Cerebellar nuclear complex (tissue), 1 donor: ENCODE measurements at places on chromosomes 1 and 21.

DNA sequence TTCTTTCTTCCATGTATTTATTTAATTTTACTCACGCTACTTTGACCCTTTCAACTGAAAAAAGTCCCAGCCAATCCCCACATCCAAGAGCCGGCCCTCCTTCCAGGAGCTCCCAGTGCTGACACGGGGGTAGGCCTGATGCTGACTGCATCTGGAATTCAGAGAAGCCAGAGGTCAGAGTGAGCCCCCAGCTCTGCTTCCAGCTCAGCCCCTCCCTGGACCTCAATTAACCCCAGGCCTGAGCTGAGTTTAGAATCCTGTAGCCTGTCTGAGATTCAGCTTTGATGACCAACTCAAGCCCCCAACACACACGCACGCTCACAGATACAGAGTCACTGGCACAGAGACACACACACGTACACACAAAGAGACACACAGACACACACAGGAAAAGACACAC, 247.9 kb downstream of the NPHP4 start:
- DNase-seq = no peak

GRCh38 chr1:236168716-236169429, 26.5 kb downstream of the GPR137B start:
- DNase-seq = no peak

- DNase-seq = no peak
These were observed 159.5 kb upstream of the RNPC3 start for GRCh38 chr1:103365860-103366569.

DNA sequence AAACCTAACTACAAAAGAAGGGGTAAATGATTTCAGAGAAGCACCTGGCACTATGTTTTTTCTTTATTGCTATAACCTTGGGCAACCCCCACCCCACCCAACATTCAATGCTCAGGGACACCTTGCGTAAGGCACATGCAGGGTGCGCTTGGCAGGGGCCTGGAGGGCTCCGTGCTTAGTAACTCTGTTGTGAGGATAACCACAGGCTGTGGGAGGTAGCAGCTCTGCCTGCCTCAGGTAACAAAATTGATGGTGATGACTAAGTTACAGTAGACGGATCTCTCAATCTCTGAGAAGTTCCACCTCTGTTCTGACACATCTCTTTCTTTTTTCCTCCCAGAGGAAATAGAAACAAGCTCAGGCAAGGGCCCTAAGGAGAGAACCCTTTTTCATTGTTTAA, 8.7 kb upstream of the CCN1 start:
- no peak for DNase-seq

GRCh38 chr1:47692196-47692595, 254.4 kb downstream of the FOXD2 start:
- no peak for DNase-seq

GRCh38 chr1:239550178-239550577, 163.8 kb downstream of the CHRM3 start:
- no peak for DNase-seq

DNA sequence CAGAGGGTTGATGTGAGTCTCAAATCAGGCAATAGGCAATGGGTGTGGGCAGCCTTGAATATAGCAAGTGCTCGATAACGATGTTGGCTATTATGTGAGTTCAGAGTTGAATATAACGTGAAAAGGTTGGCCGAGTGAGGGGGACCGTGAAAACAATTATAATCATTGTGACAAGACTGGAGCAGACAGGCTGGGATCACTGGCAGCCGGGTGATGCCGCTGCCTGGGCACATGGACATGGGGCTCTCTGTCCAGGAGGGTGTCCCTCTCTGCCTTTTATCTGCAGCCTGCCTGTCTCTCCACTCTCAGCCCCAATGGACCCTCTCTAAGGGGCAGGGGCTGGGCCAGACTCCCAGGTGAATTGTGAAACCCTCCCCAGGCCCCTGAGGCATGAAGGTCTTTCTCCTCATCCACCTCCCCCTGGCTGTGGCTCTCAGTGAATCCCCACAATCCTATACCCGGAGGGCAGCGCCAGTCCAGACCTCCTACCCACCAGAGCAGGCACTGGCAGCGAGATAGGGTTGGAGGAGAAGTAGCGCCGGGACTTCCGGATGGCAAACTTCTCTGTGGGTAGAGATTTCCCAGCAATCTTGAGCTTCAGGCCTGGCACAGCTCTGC, 36.4 kb downstream of the TTC39A start:
- DNase-seq = no peak

DNA sequence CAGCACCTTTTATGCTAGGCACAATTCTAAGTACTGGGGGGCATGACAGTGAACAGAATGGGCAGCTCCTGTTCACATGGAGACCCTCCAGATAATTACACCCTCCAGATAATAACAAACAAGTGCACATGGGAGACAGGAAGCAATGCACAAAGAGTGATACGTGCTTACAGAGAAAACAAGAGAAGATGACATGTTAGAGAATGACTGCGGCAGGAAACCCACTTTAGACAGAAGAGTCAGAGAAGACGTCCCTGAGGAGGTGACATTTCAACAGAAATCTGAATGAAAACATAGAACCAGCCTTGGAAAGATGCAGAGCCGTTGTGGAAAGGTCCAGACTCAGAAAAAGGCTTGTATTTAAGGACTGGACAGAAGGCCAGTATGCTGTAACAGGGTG, 54.7 kb upstream of the ARTN start:
- DNase-seq = no peak

- DNase-seq = no peak
These were observed 24.2 kb upstream of the CXADR start for GRCh38 chr21:17488620-17489019.

DNA sequence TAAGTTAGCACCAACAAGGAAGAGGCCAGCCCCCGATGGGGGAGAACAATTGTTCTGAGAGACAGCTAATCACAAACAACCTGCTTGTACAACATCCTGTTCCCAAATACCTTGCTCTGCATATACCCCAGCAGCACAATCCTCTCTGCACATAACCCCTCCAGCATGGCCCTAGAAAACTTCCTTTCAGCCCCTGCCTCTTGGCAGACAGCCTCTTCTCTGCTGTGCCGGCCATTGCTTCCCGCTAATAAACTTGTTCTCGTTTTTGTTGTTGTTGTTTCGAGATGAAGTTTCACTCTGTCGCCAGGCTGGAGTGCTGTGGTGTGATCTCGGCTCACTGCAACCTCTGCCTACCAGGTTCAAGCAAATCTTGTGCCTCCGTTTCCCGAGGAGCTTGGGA, 392.7 kb downstream of the SMYD3 start:
- no peak for DNase-seq

DNA sequence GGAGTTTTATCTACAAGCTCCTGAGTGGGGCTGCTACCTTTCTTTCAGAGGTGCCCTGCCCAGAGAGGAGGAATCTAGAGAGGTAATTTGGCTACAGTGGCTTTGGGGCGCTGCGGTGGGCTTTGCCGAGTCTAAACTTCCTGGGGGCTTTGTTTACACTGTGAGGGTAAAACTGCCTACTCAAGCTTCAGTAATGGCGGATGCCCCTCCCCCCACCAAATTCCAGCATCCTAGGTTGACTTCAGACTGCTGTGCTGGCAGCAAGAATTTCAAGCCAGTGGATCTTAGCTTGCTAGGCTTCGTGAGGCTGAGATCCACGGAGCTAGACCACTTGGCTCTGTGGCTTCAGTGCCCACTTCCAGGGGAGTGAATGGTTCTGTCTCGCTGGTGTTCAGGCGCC, 43.9 kb downstream of the SWT1 start:
- no peak for DNase-seq

DNA sequence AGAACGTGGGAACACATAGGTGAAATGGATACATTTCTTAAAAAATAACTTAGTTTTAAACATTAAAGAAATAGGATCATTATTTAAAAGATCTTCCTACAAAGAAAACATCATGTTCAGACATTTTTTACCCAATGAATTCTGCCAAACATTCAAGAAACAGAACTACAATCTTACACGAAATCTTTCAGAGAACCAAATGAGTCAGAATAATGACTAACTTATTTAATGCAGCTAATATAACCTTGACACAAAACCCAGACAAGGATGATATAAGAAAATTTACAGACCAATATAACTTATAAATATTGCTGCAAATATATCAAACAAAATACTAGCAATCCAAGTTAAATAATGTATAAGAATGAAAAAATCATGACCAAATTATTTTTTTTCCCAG, 220.1 kb upstream of the KCNK2 start:
- DNase-seq = no peak

DNA sequence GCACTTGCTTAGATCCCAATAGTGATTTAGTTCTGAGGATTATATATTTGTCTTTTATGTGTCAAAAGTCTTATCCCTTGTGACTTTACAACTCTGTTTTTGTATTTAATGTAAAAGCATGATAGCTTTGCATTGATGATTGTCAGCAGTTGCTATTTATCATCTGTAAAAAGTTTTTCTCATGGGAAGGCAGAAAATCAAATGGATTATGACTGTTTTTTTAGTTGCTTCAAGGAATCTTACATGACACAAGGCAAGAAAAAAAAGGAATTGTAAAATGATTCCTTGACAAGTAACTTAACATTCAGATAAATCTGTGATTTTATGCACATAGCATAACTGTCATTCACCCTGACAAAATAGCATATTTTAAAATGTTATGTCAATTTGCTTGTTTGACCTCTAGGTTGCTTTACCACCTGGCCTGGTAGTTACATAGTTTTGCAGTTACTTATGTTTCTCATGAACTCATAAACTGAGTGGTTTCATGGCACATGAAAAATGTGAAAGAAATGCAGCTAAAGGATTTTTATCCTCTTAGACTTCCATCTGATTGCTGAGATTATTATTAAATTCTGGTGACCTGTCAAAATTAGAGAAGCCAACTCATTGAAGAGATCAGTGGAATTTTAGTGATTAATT, 622.6 kb downstream of the ADGRL2 start:
- no peak for DNase-seq

DNA sequence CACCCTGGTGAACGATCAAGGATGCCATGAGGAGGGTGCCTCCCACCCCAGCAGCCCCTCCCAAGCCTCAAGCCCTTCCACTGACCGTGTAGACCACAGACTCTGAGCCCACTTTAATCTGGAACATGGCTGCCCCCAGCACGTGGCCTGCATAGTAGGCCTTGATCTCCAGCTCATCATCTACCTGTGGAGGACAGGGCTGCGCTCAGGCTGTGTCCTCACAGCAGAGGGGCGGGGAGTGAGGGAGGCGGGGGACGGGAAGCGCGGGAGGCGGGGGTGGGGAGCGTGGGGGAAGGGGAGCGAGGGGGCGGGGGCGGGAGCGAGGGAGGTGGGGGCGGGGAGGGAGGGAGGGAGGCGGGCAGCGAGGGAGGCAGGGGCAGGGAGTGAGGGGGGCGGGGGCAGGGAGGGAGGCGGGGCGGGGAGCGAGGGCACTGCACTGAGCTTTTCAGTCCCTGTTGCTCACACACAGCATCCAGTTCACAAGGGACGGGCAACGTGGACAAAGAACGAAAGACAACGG, 7.1 kb downstream of the PUSL1 start:
- DNase-seq = no peak

DNA sequence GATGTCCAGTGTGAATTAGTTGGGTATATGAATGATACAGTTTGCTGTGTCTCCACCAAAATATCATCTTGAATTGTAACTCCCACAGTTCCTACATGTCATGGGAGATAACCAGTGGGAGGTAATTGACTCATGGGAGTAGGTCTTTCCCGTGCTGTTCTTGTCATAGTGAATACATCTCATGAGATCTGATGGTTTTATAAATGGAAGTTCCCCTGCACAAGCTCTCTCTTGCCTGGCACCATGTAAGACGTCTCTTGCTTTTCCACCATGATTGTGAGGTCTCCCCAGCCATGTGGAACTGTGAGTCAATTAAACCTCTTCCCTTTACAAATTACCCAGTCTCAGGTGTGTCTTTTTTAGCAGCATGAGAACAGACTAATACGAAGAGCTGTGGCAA, 223.0 kb downstream of the AJAP1 start:
- no peak for DNase-seq

DNA sequence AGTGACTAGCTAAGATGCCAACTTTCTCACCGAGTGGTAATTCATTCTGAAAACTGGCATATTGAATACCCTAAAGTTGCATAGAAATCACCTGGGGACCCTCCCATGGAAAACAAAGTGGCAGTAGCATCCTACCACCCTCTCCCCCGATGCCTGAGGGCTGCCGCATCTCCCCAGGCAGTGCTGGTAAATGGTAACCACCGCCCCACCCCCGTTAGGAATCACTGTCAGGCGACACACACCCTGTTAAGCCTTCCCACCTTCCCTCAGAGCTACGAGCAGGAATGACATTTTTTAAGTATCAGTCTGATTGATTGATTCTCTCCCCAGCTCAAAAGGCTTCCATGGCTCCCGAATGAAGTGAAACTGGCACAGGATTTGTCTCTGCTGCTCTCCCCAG, 28.3 kb downstream of the TMPRSS2 start:
- no peak for DNase-seq

- no peak for DNase-seq
These were observed 3.1 kb downstream of the TMEM125 start for GRCh38 chr1:43272576-43273571.

- DNase-seq = no peak
These were observed 22.5 kb upstream of the FCRL5 start for GRCh38 chr1:157574836-157575235.

DNA sequence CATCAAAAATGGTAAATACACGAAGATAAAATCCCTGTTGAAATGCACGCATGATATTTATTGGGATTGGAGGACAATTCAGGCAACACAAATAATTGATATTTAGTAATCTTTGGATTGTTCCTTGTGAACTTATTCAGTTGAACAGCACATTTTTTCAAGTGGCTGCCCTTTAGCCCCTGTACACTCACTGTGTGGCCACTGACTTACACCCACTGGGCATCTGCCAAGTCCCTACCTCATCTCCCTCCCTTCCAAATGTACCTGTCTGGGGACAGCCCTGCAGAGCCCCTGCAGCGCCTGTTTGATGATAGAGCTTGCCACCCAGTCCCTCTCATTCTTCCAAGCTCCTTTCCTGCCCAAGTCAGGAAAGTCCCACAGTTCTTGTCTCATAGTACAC, 154.3 kb downstream of the GLUL start:
- no peak for DNase-seq

- DNase-seq = no peak
These were observed 43.0 kb upstream of the CCDC190 start for GRCh38 chr1:162904023-162904422.

- DNase-seq = no peak
These were observed 1.3 kb downstream of the ZBTB7B start for GRCh38 chr1:155003766-155004351.

DNA sequence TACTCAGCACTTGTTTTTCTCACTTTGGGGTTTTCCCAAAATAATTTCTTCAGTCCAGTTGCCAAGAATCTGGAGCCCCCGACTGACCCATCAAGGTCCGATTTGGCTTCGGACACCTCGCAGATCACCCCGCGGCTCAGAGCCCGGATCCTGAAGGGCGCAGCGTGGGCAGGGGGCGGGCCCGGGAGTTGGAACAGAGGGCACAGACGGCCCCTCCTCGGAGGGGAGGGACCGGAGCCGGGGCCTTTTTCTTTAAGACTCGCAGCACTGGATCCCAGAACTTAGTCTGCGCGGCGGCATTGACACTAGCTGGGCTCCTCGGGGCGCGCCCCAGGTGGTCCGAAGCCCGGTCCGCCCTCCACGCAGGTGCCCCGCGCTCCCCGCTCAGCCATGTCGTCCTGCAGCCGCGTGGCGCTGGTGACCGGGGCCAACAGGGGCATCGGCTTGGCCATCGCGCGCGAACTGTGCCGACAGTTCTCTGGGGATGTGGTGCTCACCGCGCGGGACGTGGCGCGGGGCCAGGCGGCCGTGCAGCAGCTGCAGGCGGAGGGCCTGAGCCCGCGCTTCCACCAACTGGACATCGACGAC, at the start of gene CBR3:
Gene CBR3, plus strand, starts transcription at position 277 of the 588 bp plus-strand sequence. Its CDS starts 114 bp downstream, at position 391.
- DNase-seq = no peak

- DNase-seq = no peak
These were observed 572.3 kb upstream of the PKN2 start for GRCh38 chr1:88111816-88112215.
